ENCODE measurements at places on chromosomes 4 and X.

- no peak for DNase-seq
- no peak overlapping the region for H3K4me3 ChIP-seq
- no peaks in the 10 kb centered on the region for H3K27me3 ChIP-seq
- no peak overlapping the region for H3K27ac ChIP-seq
- H3K36me3 ChIP-seq: no peaks in the 10 kb centered on the region
Observed at GRCh38 chr4:143488687-143489086, 24.8 kb upstream of the SMARCA5 start.

DNA sequence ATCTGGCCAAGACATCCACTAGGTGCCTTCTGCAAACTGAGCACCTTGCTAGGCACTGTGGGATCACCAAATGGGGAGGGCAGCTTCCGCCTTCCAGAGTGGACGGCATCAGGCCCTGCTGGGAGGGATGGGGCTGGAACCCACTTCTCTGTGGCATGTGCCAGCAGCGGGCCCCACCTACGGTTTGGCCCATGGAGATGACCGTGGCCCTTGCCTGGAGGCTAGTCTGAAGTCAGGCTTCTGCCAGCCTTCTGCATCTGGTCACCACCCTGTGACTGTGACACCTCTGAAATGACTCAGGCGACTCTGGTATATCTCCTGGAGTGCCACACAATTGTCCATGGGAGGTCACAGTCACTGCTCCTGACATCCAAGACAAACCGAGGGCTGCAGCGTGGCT lies 7.2 kb downstream of the SSR4 start:
- no peaks in the 10 kb centered on the region for H3K36me3 ChIP-seq
- no peak overlapping the region for H3K4me3 ChIP-seq
- H3K27ac ChIP-seq: no peak overlapping the region
- peaks cover 3% of the 10 kb centered on the region for H3K4me1 ChIP-seq

GRCh38 chrX:132712350-132712749 lies 223.5 kb upstream of the MBNL3 start:
- H3K36me3 ChIP-seq: no peaks in the 10 kb centered on the region
- no peak overlapping the region for H3K4me3 ChIP-seq
- H3K27me3 ChIP-seq: peaks cover 3% of the 10 kb centered on the region

GRCh38 chr4:55318175-55319129 lies 27.6 kb upstream of the SRD5A3 start:
- H3K4me3 ChIP-seq: no peak overlapping the region
- no peak overlapping the region for H3K27ac ChIP-seq
- H3K36me3 ChIP-seq: no peaks in the 10 kb centered on the region
- no peak for DNase-seq
- H3K27me3 ChIP-seq: no peaks in the 10 kb centered on the region

DNA sequence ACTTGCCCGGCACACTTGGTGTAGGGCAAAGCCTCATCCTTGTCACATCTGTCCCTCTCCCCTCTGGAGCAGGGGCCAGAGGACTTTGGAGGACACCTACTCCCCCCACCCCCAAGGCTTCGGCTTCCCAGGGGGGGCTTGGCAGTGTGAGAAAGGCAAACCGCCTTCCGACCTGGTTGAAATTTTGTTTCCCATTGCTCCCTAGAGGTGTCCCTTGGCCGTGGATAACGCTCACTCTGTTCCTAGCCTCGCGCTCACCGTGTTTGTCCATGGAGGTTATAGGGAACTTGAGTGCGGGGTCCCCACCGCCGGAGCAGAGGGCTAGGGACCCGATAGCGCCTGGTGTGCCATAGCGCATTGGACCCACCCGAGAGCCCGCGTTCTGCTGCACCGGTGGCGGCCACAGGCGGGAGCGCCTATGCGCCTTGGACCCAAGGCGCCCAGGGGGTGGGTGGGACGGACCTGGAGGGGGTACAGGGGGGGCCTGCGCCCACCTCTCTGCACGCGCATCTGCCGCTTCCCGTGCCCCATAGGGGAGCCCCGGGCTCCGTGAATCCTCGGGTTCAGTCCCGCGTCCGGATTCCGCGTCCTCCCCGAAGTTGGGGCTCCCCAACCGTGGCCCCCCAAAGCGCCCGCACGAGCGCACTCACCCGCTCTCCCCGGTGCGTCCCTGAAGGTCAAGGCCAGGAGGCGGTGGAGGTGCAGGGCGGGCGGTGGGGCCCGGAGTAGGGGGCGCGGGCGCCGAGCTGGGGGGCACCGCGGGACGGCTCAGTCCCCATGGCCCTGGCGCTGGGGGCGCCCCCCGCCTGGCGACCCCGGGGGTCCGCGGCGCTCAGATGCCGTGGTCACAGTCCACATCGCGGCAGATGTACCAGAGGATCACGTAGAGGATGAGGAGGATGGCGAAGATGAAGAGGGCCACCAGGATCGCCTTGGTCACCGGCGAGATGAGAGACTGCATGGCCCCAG lies 82.7 kb upstream of the DHRSX start:
- DNase-seq: no peak
- peaks cover 3% of the 10 kb centered on the region for H3K4me1 ChIP-seq
- H3K4me3 ChIP-seq: no peak overlapping the region
- H3K27me3 ChIP-seq: peaks cover 7% of the 10 kb centered on the region
- H3K36me3 ChIP-seq: no peaks in the 10 kb centered on the region

DNA sequence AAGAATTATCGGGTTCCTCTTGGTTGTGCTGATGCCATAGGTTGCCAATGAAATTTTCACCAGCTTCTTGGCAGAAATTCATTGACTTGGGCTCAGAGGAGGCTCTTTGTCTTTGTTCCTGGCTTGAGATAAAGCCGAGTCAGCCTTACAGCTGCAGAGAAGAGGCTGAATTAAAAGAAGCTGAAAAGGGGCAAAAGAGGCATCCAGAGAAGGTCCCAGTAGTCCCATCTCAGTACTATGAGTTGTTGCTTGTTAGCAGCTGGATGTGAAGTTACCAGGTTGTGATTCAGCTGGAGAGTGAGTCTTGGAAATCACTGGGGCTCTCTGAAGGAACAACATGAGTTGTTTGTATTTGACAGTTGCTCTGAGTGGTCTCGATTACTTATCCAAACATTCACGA lies 59.7 kb downstream of the SMAD1 start:
- H3K36me3 ChIP-seq: no peaks in the 10 kb centered on the region
- DNase-seq: no peak
- H3K4me1 ChIP-seq: peaks cover 1% of the 10 kb centered on the region
- no peak overlapping the region for H3K27ac ChIP-seq
- no peak overlapping the region for H3K4me3 ChIP-seq

- no peak overlapping the region for H3K4me3 ChIP-seq
- H3K36me3 ChIP-seq: no peaks in the 10 kb centered on the region
- no peaks in the 10 kb centered on the region for H3K27me3 ChIP-seq
- H3K27ac ChIP-seq: no peak overlapping the region
- no peaks in the 10 kb centered on the region for H3K4me1 ChIP-seq
Observed at GRCh38 chr4:165384598-165384997, 5.8 kb downstream of the CPE start.

DNA sequence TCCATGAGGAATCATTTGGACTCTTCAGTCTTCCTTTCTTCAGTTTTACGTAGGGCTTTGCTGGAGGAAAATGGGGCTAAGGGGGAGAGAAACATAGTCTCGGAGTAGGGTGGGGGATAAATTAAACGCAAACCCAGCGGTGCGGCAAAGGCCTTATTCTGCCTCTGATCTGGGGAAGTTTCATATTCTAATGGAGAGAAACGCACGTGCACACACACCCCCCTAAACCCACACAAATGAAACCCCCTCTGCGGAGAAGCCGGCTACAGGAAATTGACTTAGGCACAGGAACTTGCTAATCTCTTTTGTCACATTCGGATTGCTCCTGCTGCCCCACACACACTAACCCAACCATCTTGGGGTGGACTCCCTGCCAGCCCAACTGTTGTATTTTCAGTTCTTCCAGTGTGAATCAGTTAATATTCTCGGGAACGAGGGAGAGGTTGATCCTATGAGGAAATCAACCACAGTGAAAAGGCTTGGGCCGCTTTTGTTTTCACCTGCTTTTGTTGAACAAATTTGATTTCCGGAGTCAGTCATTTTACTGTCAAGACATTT lies at the start of gene RHOH:
Gene RHOH (plus strand): TSS at position 308 of the 558 bp plus-strand sequence. CDS start 46,356 bp downstream, outside the sequence.
- no peak for DNase-seq
- no peaks in the 10 kb centered on the region for H3K27me3 ChIP-seq
- no peak within 1 kb of the TSS for H3K27ac ChIP-seq
- peaks cover 3% of the 10 kb centered on the region for H3K4me1 ChIP-seq

DNA sequence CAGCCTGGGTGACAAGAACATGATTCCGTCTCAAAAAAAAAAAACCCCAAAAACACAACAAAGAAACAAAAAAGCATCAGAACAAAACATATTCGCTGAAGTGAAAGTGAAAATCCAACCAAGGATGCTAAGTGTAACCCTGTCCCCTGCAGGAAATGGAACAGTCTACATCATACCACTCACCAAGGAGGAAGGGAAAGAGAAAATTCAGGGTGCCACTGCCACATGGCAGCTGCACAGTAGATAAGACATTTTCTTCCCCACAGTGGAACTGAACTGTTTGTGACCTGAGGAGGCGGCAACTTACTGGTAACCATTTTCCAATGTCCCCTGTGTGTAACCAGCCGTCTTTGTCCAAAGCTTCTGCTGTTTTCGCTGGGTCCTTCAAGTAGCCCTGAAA lies 28.2 kb upstream of the CENPU start:
- peaks cover 20% of the 10 kb centered on the region for H3K36me3 ChIP-seq
- no peaks in the 10 kb centered on the region for H3K27me3 ChIP-seq
- H3K4me3 ChIP-seq: no peak overlapping the region
- no peak overlapping the region for H3K27ac ChIP-seq
- no peak for DNase-seq

DNA sequence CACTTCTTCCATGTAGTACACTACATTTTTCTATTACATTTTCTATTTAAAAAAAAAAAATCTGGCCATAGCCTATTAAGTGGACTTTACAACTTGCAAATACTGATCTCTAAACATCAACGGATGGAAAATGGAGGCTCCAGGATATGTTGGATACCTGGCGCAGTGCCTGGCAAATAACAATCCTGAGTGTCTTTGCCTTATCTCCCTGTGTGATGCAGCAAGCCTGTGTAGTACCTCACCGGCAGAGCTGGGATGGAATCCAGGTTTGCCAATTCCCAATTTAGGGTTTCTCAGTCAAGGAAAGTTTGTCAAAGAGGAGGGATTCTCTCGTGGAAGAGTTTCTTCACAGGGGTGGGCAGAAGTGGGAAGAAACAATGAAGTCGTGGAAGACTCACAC lies 93.2 kb downstream of the KDR start:
- H3K27me3 ChIP-seq: no peaks in the 10 kb centered on the region
- H3K27ac ChIP-seq: no peak overlapping the region
- H3K36me3 ChIP-seq: no peaks in the 10 kb centered on the region
- DNase-seq: no peak
- H3K4me1 ChIP-seq: no peaks in the 10 kb centered on the region

DNA sequence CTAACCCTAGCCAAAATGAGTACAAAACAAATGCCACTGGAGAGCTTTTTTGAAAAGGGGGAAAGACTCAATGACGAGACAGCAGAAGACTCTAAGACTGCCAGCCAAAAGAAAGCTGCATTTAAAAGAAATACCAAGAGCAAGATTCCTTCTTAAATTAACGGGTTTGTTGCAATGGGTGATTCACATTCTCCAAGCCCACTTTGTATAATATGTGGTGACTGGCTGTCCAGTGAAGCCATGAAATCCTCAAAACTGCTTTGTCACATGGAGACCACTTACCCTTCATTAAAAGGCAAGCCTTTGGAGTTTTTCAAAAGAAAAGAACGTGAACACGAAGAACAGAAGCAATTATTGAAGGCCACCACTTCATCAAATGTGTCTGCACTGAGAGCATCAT lies 68.2 kb downstream of the MRPL1 start:
- H3K4me3 ChIP-seq: no peak overlapping the region
- no peak overlapping the region for H3K27ac ChIP-seq
- no peaks in the 10 kb centered on the region for H3K27me3 ChIP-seq
- no peaks in the 10 kb centered on the region for H3K4me1 ChIP-seq

GRCh38 chr4:55122235-55122634 lies 3.2 kb downstream of the KDR start:
- no peaks in the 10 kb centered on the region for H3K4me1 ChIP-seq
- no peak for DNase-seq
- no peaks in the 10 kb centered on the region for H3K36me3 ChIP-seq
- no peak overlapping the region for H3K4me3 ChIP-seq
- no peak overlapping the region for H3K27ac ChIP-seq

GRCh38 chr4:40247350-40247749 lies 50.5 kb downstream of the RHOH start:
- H3K4me1 ChIP-seq: no peaks in the 10 kb centered on the region
- H3K4me3 ChIP-seq: no peak overlapping the region
- H3K36me3 ChIP-seq: no peaks in the 10 kb centered on the region
- H3K27ac ChIP-seq: no peak overlapping the region
- H3K27me3 ChIP-seq: no peaks in the 10 kb centered on the region

DNA sequence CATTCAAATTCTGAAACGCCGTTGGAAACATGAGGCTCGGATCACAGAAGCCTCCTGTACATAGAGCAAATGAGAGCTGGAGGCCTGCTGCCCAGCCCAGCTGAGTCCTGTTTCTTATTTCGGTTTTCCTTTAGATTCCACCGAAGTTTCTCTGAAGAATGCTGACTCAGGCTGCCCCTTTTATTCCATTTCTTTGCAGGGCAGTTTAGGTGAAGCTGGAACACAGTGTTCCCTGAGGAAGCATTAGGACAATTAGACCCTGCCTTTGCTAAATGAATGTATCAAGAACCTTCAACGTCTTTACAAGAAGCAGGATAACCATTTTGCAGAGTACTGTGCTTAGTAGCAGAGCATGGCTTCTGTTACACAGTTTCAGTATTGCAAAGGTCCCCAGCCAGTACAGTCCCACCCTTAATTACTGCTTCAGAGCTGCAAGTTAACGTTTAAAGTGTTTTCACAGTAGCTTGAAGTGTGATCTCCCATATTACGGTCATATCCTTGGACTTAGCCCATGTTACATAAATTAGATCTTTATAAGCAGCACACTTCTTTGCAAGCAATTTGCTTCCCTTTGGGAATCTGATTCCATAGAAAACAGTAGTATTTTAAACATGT lies 117.0 kb downstream of the TBL1X start:
- H3K4me1 ChIP-seq: no peaks in the 10 kb centered on the region
- H3K27me3 ChIP-seq: no peaks in the 10 kb centered on the region
- no peaks in the 10 kb centered on the region for H3K36me3 ChIP-seq
- no peak for DNase-seq

GRCh38 chr4:44662623-44663005 lies 11.2 kb upstream of the YIPF7 start:
- no peak for DNase-seq
- H3K4me1 ChIP-seq: no peaks in the 10 kb centered on the region
- no peaks in the 10 kb centered on the region for H3K27me3 ChIP-seq

DNA sequence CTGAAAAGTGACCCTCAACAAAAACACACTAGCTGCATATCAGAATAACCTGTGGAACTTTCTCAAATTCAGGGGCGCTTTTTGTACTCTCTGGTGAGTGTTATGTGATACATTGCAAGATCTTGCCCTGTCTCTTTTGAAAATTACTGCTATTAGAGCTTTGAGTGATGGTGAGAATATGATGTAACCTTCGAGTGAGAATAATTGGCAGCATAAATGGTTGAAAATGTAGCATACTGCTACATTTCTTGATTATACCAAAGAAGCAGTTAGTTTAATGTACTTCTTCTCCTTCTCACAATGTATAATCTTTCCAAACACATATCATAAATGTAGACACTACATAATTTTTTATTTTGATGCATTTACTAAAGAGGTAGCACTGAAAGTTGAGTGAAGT lies 882.9 kb downstream of the FSTL5 start:
- H3K4me1 ChIP-seq: peaks cover 2% of the 10 kb centered on the region
- no peaks in the 10 kb centered on the region for H3K36me3 ChIP-seq
- DNase-seq: no peak
- no peaks in the 10 kb centered on the region for H3K27me3 ChIP-seq
- H3K4me3 ChIP-seq: no peak overlapping the region

GRCh38 chr4:40649321-40649720 lies 19.7 kb upstream of the RBM47 start:
- no peaks in the 10 kb centered on the region for H3K4me1 ChIP-seq
- no peaks in the 10 kb centered on the region for H3K27me3 ChIP-seq
- no peak overlapping the region for H3K4me3 ChIP-seq
- H3K27ac ChIP-seq: no peak overlapping the region

All from liver (tissue), 10 donors.